ENCODE measurements at places on chromosomes 7 and 10.
A peak's percentile ranks its signal among the peaks of the same experiment; 100 is the strongest.

- no peak for DNase-seq
These were observed 39.8 kb upstream of the C10orf67 start for GRCh38 chr10:23384364-23384763.

DNA sequence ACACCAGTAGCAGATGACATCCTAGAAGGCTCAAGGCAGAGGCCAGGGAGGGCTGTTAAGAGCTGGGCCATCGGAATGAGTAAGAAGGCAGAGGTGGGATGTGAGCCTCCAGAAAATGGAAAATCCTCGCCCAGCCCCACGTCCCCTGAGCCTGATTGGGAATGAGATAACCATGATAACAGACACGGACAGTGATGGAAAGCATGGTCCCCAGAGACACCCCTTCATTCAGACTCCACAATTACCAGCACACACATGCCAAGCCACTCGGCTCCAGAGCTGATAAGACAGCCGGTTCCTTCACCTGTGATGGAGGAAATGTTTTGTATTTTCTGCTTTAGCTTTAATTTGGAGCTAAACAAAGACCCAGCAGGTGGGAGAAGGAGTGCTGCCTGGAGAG, 106.0 kb downstream of the GRID1 start:
- DNase-seq = no peak

DNA sequence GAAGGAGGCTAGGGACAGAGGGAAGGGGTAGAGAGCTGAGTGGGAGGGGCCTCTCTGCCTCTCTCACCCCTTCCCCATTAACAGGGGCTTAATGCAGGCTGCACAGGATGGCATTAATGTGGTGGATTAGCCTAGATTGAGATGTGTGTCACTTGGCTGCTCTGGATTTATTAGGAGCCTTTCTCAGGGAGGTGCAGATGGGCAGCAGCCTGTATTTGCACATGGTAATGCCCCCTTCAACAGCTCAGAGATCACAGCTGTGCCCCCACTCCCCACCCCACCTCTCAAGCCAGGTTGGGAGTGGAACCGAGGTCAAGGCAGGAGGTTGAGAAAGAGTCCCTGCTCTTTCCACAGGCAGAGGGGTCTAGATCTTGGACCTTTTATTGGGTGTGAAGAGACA, 7.3 kb downstream of the PITX3 start:
- DNase-seq = no peak

GRCh38 chr7:121360564-121360963, 31.8 kb downstream of the WNT16 start:
- no peak for DNase-seq

DNA sequence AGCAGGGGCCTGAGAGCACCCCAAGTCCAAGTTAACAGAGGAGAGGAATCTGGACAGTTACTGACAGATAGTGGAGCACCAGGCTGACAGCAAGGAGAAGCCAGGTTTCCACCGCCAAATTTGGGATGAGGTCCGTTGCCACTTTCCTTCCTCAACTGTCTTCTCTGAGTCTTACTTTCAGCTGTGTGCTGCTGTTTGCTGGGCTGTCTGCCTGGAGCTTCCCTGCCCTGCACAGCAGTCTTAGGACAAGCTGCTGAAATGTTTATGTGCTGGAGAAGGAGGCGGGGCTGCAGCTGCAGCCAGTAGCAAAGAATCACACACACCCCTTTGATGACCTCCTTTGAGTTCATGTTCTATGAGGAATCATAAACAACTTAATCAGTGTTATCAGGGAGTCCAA, 17.4 kb upstream of the CYP3A7 start:
- no peak for DNase-seq

DNA sequence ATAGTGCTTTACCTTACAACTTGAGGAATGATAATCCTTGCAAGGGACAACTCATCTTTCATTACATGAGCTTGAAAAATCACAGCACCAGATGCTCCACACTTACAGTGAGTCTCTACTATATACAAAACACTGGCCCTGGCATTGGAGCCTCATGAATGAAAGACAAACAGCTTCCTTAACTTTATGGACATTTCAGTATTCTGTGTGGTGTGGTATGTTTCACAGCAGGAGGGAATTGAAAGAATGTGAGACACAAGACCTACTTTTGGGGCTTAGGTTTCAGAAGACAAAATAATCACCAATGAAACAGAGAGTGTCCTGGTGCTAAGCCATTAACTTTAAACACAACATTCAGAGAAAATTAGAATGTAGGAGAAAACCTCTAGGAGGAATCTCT, 1249.6 kb downstream of the XPNPEP1 start:
- DNase-seq = no peak

DNA sequence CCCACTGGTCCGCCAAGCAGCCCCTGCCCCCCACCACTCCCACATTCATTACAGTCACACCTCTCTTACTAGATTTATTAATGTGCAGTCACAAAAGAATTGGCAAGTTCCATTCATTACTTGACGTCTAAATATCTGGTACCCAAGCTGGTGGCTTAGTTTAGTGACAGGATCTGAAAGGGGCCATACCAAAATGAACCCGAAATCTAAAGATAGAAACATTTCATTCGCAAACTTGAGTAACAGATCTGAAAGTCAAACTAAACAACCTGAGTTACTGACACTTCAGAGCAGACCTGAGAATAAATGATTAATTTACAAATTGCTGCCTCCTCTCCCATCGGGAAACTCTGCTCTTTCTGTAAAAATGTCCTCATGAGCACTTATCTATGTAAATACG, 53.4 kb downstream of the TNS3 start:
- DNase-seq = no peak

DNA sequence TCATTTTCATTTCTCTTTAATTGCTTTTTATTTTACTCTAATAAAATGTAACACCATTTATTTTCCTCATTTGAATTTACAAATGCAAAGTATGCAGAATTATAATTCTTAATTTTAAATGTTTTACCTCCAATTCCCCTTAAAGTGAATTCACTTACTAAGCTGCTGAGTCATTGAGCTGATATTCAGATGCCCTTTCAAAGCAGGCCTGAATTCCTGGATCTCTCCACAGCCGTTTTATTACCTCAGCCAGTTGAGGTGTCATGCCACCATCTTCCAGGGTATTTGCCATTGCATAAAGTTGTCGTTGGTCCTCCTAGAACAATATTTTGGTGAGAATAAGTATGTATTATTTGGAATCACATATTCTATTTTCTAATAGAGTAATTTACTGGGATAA, 33.2 kb downstream of the GNAT3 start:
- no peak for DNase-seq

DNA sequence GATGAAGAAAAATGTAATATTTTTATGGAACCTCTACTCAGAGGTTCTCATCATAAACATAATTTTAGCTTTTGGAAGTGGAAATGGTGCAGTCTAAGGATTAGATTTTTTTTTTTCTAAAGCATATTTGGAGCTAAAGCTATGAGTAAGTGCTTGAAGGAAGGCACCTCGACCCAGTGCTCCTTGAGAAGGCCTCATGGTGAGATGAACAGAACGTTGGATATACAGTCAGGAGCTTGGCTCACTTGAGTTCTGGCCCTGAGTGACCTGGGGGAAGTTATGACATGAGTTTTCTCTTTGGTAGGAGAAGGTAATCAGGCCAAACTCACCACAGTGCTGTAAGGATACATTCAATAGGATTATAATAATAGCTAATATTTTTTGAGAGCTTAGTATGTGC, 163.3 kb downstream of the JCAD start:
- DNase-seq = no peak

GRCh38 chr7:139743967-139744767, 33.6 kb downstream of the HIPK2 start:
- no peak for DNase-seq

DNA sequence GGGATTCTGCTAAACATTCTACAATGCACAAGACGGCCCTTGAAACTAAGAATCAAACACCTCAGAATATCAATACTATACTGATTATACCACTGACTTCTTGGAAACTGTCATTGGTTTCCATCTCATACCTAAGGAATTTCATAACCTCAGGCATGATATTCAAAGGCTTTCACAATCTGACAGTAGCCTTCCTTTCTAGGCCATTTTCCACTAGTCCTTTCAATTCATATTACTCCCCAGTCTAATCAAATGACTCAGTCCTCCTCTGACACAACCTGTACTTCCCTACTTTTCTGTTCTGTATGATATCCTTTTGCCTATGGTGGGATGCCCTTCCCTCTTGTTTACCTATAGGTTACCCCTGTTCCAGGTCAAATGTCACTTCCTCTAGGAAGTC, 48.3 kb downstream of the CSTF2T start:
- no peak for DNase-seq

DNA sequence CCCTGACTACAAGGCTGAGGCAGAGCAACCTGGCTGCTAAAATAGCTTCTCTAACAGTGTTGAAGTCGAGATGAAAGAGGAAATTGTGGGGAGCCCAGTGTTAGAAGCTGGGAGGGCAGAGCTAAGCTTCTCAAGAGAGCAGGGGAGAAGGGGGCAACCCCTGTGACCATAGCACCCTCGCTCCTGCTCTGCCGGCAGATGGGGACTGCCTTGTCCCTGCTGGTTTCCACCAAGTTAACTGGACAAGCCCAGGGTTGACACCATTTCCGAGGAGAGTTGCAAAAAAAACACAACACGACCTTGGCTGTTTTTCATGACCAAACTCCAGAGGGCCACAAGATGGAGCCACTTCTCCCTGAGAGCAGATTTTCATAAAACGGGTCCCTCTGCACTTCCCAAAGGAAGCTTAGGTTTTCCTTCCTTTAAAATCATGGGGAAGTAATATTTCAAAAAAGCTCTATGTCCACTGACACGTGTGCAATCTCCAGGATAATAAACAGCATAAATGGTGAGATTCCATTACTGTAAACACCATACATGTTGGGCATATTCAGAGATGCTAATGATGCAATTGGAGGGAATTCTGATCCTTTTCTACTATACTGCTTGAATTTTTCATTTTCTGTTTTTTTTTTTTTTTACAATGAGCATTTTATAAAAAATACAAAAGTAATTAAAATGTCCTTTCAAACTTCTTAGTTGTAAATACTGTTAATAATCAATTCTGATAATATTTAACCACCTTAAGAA, 140.4 kb downstream of the PIP4K2A start:
- peak; percentile 49 for DNase-seq

DNA sequence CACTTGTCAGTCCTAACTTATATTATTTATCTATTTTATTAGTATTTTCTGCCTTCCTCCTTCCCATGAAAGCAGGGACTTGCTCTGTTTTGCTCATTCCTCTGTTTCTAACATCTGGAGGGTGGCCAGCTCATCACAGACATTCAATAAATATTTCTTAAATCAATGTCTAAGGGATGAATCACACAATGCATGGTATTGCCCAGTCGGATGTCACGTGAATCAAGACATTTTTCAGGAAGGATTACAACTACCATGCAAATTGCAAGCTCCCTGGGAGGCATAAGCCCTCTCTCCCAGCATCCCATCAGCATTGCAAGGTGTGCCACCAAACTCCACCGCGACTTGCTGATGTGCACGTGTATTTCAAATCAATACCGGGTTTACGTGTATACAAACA, 146.6 kb upstream of the RNF32 start:
- no peak for DNase-seq

- no peak for DNase-seq
These were observed 542.5 kb downstream of the GATA3 start for GRCh38 chr10:8596929-8597472.

GRCh38 chr7:73920406-73921134, 59.6 kb downstream of the TMEM270 start:
- DNase-seq = no peak

DNA sequence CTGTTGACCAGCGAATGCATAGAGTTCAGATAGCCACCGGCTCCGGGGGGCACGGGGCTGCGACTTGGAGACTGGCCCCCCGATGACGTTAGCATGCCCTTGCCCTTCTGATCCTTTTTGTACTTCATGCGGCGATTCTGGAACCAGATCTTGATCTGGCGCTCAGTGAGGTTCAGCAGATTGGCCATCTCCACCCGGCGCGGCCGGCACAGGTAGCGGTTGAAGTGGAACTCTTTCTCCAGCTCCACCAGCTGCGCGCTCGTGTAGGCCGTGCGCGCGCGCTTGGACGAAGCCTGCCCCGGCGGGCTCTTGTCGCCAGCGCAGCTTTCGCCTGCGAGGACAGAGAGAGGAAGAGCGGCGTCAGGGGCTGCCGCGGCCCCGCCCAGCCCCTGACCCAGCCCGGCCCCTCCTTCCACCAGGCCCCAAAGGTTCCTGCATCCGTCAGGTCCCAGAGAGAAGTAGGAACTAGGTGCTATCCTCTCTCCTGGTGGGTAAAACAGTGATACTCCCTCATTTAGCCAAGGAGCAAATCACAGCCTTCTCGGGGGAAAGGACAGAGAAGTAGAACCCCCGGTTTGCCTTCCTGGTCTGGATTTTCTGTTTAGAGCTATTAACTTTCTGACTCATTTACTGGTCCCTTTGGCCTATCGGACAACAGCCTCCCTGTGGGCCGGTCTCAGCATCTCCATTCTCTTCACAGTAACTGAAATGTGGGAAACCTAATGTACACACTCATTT, 6.1 kb upstream of the HOXA2 start:
- no peak for DNase-seq

- peak; percentile 70 for DNase-seq
These were observed 16.4 kb downstream of the PRKRIP1 start for GRCh38 chr7:102412548-102412947.

- no peak for DNase-seq
These were observed 72.0 kb upstream of the ANK3 start for GRCh38 chr10:60461688-60462087.

DNA sequence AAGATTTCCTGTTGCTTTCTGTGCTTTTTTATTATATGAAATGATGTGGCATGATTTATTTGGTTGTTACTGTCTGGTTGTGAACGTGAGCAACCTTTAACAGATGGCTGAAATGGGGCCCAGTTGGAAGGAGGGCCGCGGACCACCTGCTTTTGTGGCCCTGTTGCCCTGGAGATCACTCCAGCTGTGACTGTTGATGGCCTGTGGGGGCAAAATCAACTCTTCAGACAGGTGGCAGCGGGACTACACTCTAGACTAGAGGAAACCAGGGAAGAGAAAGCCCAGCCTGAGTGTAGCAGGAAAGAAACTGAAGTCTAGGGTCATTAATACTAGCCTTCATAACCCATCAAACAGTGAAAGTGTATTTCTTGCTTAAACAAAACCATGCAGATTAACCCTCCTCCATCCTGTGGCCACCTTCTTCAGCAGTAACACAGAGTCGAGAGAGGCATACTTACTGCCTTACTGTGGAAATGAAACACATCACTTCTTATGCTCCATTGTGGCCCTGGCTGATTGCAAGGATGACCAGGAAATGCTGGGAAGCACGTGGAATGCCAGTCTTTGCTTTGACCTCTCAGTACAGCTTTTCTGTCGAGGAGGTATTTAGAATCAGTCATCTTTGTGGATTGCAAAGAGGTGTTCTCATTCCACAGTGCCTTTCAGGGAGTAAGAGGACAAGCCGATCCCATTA, 80.5 kb downstream of the CCNY start:
- no peak for DNase-seq

GRCh38 chr7:156478486-156478885, 162.1 kb upstream of the RNF32 start:
- no peak for DNase-seq
